ENCODE measurements at places on chromosomes 5 and 9. TPM values are rescaled to one million over a fixed set of nuclear protein-coding genes. Genes with fewer than 3 reads are reported as not detected.
A peak's percentile ranks its signal among the peaks of the same experiment; 100 is the strongest.

- no peak for DNase-seq
Observed at GRCh38 chr5:132467287-132467984, 23.1 kb downstream of the IRF1 start.

DNA sequence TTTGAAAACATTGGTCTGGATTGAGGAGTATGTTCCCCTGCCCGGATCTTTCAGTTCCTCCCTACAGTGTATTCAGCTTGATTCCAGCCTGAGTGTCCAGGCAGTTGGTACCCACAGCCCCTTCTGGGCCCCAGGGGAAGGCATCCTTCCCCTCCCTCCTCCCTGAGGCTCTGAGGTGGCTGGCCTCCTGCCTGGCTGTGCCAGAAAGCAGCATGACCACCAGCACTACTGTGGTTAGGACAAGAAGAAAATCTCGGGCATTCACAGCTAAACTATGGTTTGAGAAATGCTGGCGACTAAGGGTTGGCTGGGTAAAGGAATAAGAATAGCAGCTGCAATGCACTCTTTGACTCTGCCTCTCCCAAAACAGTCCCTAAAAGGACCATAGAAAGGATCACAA is 84.6 kb upstream of the LIFR start:
- no peak for DNase-seq

GRCh38 chr5:173392-174290 is 17.7 kb upstream of the LRRC14B start:
- DNase-seq: no peak

TXNDC8 gene
- not detected for total RNA-seq

- DNase-seq: no peak
Observed at GRCh38 chr5:148499452-148499851, 115.7 kb downstream of the FBXO38 start.

DNA sequence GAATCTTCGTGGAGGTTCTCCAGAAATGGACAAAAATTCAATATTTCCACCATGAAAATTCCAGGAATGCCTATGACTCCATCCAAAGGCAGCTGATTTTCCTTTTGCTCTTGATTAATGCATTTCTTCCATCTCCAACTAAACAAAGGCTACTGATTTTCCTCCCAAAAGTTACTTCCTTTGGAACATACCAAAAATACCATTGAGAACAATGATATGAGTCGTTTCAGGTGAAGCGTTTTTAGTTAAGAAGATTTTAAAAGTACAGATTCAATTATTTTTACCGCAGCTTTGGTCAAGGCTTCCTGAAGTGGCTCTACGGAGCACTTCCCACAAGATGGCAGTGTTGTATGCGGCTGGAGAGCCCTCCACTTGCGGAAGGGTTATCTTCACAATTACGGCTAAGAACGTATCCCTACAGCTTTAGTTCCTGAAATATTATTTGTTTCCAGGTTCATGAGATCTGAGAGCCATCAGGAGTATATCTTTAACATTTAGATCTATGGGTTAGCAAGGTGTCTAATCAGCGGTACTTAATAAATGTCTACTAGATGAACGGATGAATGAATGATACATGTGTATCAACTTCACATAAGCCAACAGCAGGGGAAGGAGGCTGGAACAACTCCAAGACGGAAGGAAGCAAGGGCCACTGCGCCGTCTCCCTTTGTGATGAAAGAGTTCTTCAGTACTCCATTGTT is 35.9 kb upstream of the ARSB start:
- peak; percentile 78 for DNase-seq

- DNase-seq: no peak
Observed at GRCh38 chr5:42600441-42600840, 156.2 kb upstream of the CCDC152 start.

DNA sequence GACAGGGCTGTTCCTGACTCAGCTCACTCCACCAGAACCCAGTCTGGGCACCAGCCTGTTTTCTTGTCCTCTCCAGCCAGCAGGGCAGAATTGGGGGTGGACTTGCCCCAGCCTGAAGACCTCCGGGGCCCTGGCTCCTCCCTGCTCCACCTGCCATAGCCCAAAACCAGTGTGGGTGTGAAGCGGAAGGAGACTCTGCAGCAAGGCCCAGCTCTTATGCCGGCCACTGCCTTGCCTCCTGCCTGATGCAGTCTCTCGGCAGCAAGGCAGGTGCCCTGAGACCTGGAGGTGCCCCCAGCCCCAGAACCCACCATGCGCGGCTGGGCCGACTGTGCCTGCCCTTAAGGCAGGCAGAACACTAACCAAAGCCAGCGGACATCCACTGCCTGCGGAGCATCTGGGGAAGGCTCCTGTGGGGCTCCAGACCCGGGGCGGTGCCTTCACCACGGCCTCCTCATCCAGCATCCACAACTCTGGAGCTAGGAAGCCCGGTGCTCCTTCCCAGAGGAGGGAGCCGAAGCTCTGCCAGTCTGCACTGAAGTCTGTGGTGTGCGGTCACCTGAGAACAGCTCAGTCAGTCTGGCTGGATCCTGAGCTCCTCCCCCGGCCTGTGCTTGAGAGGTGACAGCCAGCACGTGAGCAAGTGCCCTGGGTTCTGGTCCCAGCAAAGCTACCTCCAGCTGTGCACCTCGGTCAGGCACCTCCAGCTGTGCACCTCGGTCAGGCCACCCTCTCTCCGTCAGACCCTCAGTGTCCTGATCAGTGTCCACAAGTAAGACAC is 116.7 kb downstream of the ADAMTS2 start:
- DNase-seq: no peak

GRCh38 chr5:133083901-133084300 is 32.1 kb downstream of the HSPA4 start:
- no peak for DNase-seq

DNA sequence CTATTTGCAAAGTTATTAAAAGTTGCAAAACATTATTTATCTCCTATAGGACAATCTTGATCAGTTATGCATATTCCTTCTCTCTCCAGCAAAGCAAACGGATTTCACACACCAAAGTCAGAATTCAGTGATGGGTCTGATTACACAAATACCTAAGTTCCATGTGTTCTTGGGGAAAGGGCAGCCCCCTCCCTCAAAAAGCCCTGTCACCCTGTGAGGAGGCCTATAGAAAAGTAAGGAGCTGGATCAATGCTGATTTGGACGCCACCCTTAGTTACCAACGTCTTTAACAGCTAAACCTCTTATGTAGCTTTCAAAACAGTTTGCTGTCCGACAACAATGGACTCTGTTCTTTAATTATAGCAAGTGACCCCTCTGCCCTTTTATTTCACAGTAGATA is 6.4 kb downstream of the ZNF608 start:
- DNase-seq: no peak

PRRX2 gene
- total RNA-seq: 8.3 TPM

GRCh38 chr9:96874201-96874785 is 20.0 kb upstream of the ZNF782 start:
- DNase-seq: no peak

- DNase-seq: no peak
Observed at GRCh38 chr9:129865668-129866320, 30.5 kb downstream of the USP20 start.

- no peak for DNase-seq
Observed at GRCh38 chr9:125537442-125538091, 169.4 kb downstream of the MAPKAP1 start.

QRFP gene
- not detected for total RNA-seq

GRCh38 chr5:145551714-145552113 is 283.4 kb downstream of the PRELID2 start:
- DNase-seq: no peak

IL9 gene
- total RNA-seq: not detected

- no peak for DNase-seq
Observed at GRCh38 chr5:96817506-96817905, 9.8 kb upstream of the ERAP1 start.

- DNase-seq: no peak
Observed at GRCh38 chr5:15741591-15741990, 241.6 kb downstream of the FBXL7 start.

DNA sequence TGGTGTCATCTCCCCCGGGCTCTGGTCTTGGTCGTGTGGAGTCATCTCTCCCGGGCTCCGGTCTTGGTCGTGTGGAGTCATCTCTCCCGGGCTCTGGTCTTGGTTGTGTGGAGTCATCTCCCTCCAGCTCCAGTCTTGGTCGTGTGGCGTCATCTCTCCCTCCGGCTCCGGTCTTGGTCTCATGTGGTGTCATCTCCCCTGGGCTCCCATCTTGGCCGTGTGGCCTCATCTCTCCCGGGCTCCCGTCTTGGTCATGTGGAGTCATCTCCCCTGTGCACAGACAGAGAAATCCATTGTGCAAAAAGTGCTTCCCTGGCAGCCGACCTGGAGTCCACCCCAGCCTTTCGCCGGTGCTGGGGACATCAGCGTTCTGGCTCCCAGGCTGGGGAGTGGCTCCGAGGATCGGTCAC is 91.1 kb upstream of the CACNA1B start:
- DNase-seq: no peak

GRCh38 chr5:173886150-173886549 is 2.0 kb upstream of the CPEB4 start:
- no peak for DNase-seq

- no peak for DNase-seq
Observed at GRCh38 chr9:15248081-15248480, 58.9 kb downstream of the TTC39B start.

GRCh38 chr5:161312882-161313281 is 233.6 kb downstream of the GABRB2 start:
- no peak for DNase-seq

GRCh38 chr9:237858-238345 is 23.2 kb downstream of the DOCK8 start:
- no peak for DNase-seq

C7 gene
- not detected for total RNA-seq

GRCh38 chr9:17962747-17963146 is 383.9 kb downstream of the SH3GL2 start:
- DNase-seq: no peak

GRCh38 chr5:56480705-56481427 is 247.7 kb upstream of the ANKRD55 start:
- peak; percentile 74 for DNase-seq

GRCh38 chr9:95852059-95853032 is 23.1 kb upstream of the ERCC6L2 start:
- DNase-seq: no peak

GRCh38 chr5:58240322-58240721 is 219.6 kb downstream of the PLK2 start:
- DNase-seq: no peak

DNA sequence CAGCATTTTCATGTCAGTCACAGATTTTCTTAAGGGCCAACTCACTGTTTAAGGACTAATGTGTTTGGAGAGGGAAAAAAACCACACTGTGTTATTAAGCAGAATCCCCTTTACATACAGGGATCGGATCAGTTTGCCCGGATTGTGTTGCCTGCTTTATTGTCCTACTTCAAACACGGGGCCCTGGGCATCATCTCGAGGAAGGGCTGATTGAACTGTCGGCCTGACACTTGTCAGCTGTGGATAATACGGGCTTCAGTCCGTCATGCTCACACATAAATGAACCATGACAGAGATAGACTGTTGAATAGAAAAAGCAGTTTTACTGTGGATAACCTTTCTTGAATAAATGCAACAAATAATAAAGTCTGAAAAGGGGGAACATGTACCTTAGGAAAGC is 325.0 kb downstream of the ZSWIM6 start:
- DNase-seq: no peak

GRCh38 chr5:32785611-32786254 is 74.6 kb downstream of the NPR3 start:
- DNase-seq: no peak

C8G gene
- not detected for total RNA-seq

GMCL2 gene
- total RNA-seq: 0.07 TPM

MUSK gene
- not detected for total RNA-seq

DNA sequence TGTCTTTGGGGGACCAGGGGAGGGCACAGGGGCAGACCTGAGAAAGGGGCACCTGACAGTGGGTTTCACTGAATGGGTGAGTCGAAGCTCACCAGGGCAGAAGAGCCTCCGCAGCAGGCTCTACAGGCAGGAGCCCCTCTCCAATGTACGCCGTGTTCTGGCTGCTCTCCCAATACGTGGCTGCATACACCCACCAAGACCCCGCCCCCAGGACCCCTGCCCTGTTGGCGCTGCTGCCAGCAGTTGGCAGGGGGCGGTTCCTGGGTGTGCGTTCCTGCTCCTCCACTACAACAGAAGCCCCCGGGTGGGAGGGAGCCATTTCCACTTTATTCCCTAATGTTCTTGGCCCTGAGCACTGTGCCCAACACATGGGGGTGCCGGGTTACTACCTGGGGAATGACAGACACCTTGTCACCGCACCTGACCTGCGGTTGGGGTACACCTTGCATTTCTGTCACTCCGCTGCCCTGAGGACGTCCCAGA is 30.3 kb downstream of the SARDH start:
- no peak for DNase-seq

GRCh38 chr5:87081511-87082372 is 185.9 kb upstream of the RASA1 start:
- no peak for DNase-seq
